Activated naive CD4-positive, alpha-beta T cell treated with Interleukin-2 at 50 U/mL for 16 hours (primary cell): ENCODE measurements at places on chromosomes 1 and 21.

- no peak for DNase-seq
Measured at GRCh38 chr1:221840511-221841243, 98.8 kb upstream of the DUSP10 start.

- no peak for DNase-seq
Measured at GRCh38 chr21:25326181-25326580, 281.1 kb downstream of the MRPL39 start.

GRCh38 chr1:60573726-60574409 lies 500.3 kb upstream of the C1orf87 start:
- no peak for DNase-seq

GRCh38 chr1:150366416-150367296 lies 2.7 kb downstream of the RPRD2 start:
- DNase-seq = no peak

DNA sequence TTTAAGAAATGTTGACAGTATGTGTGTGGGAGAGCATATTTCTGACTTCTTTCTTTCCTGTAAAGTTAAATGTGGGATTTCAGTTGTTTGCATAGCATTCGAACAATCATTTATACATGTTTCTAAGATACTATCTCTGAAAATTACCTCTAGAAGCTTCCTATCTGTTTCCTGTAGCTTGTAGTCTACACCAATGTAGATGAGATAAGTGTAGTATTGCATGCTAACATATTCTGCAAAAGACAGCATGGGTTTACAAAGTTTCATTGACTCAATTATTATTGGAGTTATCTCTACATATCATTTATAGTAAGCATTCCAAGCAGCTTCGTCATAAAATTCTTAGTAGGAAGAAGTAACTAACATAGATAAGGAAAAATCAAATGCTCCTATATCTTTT lies 98.9 kb upstream of the DPYD start:
- DNase-seq = no peak

- DNase-seq = no peak
Measured at GRCh38 chr21:26912466-26912865, 54.4 kb downstream of the ADAMTS5 start.

DNA sequence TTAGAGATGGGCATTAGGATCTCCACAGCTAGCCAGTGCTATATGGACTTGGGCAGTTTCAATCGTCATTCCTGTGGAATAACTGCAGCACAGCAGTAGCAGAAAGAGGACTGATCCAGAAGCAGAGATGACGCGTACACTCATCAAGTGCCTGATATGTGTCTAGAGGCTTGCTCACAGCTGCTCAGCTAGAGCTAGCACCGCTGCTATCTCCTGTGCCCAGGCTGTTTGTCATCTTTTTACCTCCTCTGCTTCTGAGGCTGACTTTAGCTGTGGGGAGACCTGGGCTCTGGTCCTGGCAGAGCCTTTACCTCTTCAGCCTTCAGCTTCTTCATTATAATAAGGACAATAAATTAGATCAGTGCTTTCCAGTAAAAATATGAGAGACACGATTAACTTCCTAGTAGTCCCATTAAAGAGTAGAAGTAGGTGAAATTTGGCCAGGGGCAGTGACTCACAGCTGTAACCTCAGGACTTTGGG lies 5.3 kb downstream of the TENT5C start:
- no peak for DNase-seq
